HCT116 (cell line): ENCODE measurements at places on chromosomes 13 and 19. TPM values are rescaled to one million over a fixed set of nuclear protein-coding genes. Genes with fewer than 3 reads are reported as not detected.

SERP2 gene
- total RNA-seq, result not detected

ABHD8 gene
- total RNA-seq, result 5.2 TPM

PLVAP gene
- 0.47 TPM for total RNA-seq

CGB3 gene
- total RNA-seq, result not detected

MUC16 gene
- total RNA-seq, result 0.12 TPM

GNA15 gene
- 1.5 TPM for total RNA-seq

LILRB2 gene
- not detected for total RNA-seq

CADM4 gene
- total RNA-seq, result 28.7 TPM

SIGLEC9 gene
- not detected for total RNA-seq

ERICH4 gene
- total RNA-seq, result not detected

ZNF835 gene
- total RNA-seq, result not detected

ZNF419 gene
- 1.9 TPM for total RNA-seq

TMEM190 gene
- total RNA-seq, result not detected

SYDE1 gene
- 4.9 TPM for total RNA-seq

UNC13A gene
- total RNA-seq, result 29.0 TPM

DYRK1B gene
- 7.3 TPM for total RNA-seq

FOXA3 gene
- total RNA-seq, result 5.8 TPM

ZNF610 gene
- not detected for total RNA-seq

ANKLE1 gene
- 14.8 TPM for total RNA-seq

ZC3H4 gene
- 45.1 TPM for total RNA-seq

SLC6A16 gene
- total RNA-seq, result 5.0 TPM

NCR1 gene
- total RNA-seq, result not detected

SHC2 gene
- 2.5 TPM for total RNA-seq

TEX26 gene
- not detected for total RNA-seq

LILRA5 gene
- not detected for total RNA-seq

ZNF587 gene
- total RNA-seq, result 25.9 TPM

SERPINE3 gene
- not detected for total RNA-seq

GPC5 gene
- total RNA-seq, result not detected

CPAMD8 gene
- 0.20 TPM for total RNA-seq

MEIOSIN gene
- total RNA-seq, result 2.1 TPM
